ENCODE measurements at places on chromosomes 1 and 21. TPM values are rescaled to one million over a fixed set of nuclear protein-coding genes. Genes with fewer than 3 reads are reported as not detected.

The FCMR gene
- 4.2 TPM for polyA plus RNA-seq

The ETV3L gene
- polyA plus RNA-seq = not detected

The KPRP gene
- not detected for polyA plus RNA-seq

The MIGA1 gene
- polyA plus RNA-seq = 16.4 TPM

The OR2L8 gene
- polyA plus RNA-seq = not detected

The CDK18 gene
- 24.7 TPM for polyA plus RNA-seq
